ENCODE measurements at places on chromosomes 1 and 21.

DNA sequence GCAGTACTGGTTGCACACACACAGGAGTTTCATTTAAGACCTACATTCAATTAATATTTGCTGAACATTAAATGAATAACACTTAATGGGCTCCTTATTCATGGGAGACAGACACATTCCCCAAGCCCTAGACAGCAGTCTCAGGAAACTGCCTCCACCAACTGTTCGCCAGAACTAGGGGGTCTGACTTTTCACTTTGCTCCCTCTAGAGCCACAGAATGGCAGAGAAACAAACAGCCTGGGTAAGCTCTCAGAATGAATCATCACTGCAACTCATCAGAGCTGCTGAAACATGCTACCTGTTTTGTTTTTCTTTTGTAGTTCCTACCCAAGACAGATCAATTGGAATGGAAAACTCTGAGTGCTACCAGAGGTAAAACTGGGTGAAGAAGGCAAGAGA, 31.7 kb downstream of the ELK4 start:
- no peak for DNase-seq

DNA sequence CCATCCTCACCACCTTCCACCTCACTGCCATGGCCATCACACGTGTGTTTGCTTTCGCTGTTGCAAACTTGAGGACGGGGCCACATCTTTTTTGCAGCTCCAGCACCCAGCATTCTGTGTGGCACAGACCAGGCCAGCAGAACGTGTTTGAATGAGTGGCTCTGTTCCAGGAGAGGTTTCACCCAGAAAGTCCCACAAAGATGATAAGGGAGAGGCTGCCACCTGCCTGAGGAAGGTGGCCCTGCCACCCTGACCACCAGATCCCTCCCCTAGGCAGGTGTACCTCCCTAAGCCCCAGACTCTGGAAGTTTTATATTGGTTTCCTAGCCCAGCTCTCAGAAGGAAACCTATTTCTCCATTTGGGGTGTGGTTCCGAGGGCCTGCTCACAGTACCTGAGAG, 252.1 kb downstream of the KAZN start:
- DNase-seq: no peak

GRCh38 chr1:233975486-233975885, 71.0 kb downstream of the SLC35F3 start:
- no peak for DNase-seq

DNA sequence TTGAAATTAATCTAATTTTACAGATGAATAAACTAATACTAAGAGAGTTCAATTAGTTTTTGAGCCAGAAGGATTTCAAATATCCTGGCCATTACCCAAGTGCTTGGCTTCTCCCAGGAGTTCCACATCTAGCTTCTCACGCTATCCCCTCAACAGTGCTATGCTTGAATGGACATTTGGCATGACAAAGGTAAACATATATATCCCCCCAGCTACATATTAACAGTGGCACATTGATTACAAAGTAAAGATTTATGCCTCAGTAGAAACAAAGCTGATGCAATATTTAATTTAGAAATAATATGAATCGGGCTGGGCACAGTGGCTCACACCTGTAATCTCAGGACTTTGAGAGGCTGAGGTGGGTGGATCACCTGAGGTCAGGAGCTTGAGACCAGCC, 434.6 kb upstream of the PRMT6 start:
- no peak for DNase-seq

Data from stimulated activated CD4-positive, alpha-beta T cell treated with anti-CD3 and anti-CD28 coated beads, Interleukin-12 subunit alpha, Interleukin-12 subunit beta, amount 100 ng/mL, for 24 hours (primary cell).